Effector memory CD8-positive, alpha-beta T cell (primary cell): ENCODE measurements at places on chromosomes 11 and 22.

- no peak for DNase-seq
Measured at GRCh38 chr11:46712874-46713576, 6.0 kb upstream of the F2 start.

DNA sequence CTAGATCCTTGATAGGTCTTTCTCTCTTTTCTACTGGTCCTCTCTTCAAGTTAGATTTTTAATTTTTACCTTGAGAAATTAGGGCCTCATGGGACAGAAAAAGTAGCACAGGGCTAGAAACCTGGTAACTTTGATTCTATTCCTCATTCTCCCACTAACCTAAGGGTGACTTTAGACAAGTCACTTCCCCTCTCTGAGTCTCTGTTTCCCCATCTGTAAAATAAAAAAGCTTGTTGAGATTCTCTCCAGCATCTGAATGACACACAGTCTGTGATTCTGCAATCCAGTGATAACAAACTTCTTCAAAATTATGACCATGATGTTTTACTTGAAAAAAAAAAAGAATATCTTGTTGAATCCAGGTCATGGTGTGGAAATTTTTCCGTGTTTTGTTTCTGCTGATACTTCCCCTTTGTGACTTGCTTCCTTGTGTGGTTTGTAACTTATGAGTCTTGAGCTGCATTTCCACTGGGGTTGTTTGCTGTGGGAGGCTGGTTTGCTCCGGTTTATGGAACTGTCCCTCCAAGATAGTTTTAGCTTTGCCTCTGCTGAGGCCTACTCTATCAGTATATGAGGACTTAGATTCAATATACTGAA is 9.8 kb upstream of the MPEG1 start:
- no peak for DNase-seq

DNA sequence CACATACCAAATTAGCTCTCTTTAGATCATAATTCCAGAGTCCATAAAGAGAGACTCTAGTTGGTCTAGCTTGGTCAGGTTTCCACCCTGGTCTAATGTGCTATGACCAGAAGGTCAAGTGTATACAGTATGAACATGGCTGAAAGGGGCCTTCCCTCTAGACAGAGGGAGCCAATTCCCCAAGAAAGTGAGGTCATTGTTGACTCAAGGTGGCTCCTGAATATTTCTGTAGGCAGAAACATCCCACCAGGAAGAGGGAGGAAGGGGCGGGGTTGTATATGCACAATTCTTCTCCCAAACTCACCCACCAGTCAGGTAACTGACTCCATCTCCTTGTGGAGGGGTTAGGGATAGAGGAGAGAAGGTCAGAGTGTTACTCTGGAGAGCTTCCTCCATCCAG is 281.8 kb upstream of the PLET1 start:
- DNase-seq: no peak

DNA sequence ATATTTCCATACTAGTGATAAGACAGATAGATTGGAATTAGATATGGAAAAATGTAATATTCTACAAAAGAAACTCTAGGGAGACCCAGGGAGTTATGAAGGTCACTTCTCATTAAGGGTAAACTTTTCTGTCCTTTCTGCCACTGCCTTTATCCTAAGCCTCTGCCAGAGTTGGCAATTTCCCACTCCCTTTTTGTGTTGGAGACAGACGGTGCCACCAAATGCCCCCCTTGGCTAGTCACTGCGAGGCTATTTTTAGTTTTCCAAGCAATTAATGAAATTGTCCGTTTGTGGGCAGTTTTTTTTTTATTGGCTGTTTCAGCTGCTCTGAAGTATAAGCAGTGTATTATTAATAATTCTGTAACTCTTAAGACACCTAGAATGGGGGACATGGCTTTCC is 67.6 kb upstream of the TENM4 start:
- DNase-seq: no peak

DNA sequence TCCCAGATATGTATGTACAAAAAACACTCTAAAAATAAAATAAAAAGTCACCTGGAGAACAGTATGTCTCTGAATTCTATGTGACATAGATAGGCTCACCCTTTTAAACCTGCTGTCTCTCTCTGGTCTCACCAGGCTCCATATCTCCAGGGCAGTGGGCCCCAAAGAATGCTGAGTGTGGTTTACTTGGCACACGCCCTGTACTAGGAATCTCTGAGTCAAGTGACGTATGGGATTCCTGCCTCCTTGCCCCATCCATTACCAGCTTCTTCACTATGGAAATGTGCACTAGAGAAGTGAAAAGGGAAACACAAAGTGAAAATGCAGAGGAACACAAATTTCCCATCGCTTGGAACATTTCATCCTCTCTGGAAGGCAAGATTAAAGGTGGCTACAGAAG is 722.2 kb upstream of the TENM4 start:
- DNase-seq: no peak

DNA sequence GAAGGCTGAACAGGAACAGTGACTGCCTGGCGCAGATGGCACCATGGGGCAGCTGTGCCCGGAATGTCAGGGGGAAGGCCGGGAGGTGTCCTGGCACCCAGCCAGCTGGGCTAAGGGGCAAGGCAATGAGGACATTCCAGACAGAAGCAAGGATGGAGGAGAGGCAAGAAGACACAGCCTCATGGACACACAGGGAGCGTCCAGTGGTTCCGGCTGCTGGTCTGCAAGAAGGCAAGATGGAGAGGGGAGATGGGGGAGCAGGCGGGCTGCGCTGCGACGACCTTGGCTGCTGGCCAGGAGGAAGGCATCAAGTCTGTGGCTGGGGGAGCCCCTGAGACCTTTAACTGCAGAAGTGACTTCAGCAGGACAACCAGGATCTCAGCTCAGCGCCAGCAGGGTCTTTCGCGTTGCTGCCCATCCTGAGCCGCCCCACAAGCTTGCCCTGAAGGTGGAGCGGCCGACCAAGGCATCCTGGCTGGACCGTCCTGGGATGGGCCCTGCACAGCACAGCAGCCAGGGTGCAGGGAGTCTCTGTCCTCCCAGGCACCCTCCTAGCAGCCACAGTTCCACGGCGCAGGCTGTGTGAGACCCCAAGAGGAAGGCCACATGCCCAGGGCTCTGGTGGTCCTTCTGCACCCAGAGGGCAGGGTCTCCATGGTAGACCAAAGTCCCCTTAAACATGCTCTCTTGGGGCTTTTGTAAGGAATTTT is 531.7 kb downstream of the BRD1 start:
- no peak for DNase-seq

GRCh38 chr11:41826085-41826484 is 366.6 kb upstream of the LRRC4C start:
- no peak for DNase-seq

- no peak for DNase-seq
Measured at GRCh38 chr11:3086114-3086513, 28.9 kb upstream of the CARS1 start.

DNA sequence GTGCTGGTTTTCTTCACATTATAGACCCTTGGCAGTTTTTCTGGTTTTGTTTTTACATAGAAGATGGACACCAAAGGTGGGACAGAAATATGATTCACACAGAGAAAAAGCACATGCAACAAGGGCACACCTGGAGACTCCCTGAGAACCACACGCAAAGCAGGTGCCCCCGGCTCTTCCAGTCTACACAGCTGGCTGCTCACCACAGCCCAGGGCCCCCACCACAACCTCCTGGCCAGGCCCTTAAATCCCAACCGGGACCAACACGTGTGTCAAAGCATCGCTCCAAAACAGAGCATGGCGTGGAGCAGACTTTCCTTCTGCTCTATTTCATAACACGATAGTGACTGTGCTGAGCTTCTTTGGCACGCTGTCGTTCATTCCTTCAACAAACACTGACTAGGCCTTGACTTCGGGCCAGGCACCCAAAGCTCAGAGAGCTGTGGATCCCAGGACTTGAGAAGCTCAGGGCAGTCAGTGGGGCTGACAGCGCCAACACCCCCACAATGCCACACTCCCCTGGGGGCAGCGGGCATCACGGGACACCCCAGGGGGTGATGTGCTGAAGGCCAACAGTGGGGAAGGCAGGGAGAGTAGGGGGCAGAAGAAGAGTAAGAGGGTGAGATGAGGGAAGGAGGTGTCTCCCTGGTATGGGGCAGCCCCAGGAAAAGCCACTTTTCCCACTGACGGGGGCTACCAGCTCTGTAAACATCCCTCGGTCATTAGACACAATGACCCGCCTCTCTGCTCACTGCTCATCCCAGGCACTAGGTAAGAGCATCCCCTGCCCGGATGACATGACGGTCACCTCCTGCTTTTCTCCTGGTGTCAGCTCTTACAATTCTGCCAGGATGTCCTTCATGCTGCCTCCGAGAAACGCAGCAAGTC is 26.0 kb downstream of the CELSR1 start:
- DNase-seq: no peak

GRCh38 chr11:126723665-126724045 is 276.9 kb downstream of the KIRREL3 start:
- DNase-seq: no peak

DNA sequence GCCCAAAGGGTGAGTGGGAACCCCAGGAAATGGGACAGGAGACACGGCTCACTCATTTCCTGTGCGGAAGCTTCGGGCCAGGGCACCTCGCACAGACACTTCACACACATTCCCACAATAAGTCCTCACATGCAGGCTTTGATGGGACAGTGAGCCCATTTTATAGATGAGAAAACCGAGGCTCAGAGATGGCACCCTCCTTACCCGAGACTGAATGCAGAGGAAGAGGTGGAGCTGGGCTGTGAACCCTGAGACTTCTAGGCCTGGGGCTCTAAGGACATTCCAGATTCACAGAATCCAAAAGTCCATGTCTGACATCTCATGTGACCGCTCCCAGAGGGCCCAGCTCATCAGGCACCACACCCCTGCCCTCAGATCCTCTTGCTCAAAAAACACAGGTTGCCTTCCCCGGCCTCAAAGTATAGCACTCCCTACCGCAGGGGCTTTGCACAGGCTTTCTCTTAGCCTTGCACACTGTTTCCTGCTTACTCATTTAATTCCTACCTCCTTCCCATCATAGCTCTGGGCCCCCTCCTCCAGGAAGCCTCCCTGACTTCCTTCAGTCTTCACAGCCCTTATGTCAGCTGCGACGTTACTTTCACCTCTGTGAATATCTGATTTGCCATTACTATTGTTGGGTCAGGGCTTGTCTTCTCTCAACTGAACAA is 57.1 kb upstream of the TCF20 start:
- no peak for DNase-seq

GRCh38 chr11:10317776-10318526 is 13.1 kb downstream of the ADM start:
- no peak for DNase-seq
